LHCN-M2 (cell line): ENCODE measurements at places on chromosomes 5 and 9. TPM values are rescaled to one million over a fixed set of nuclear protein-coding genes. Genes with fewer than 3 reads are reported as not detected.

Gene SMIM33
- not detected in 2 replicates for total RNA-seq

Gene GLDC
- total RNA-seq: 2.1 and 2.8 TPM in 2 replicates

- no peak for DNase-seq
These were observed 14.7 kb downstream of the CD74 start for GRCh38 chr5:150397782-150398721.

Gene SLC25A2
- total RNA-seq: 0.17 TPM in 1 of 2 replicates, not detected in the other

Gene GOLGA2
- total RNA-seq: 73.2 and 76.5 TPM in 2 replicates

Gene RIOK2
- total RNA-seq: 20.2 and 29.9 TPM in 2 replicates
